Mesangial cell (primary cell): ENCODE measurements at places on chromosomes 3 and 15. TPM values are rescaled to one million over a fixed set of nuclear protein-coding genes. Genes with fewer than 3 reads are reported as not detected.

The GOLGA8Q gene
- not detected in 2 replicates for total RNA-seq

The ATP13A5 gene
- not detected in 2 replicates for total RNA-seq

The CMTM8 gene
- 7.3 and 8.9 TPM in 2 replicates for total RNA-seq

The ZIC4 gene
- total RNA-seq = not detected in 2 replicates

The IMPG2 gene
- 0.13 and 0.16 TPM in 2 replicates for total RNA-seq

The GOLGA6L4 gene
- total RNA-seq = 0.25 and 0.49 TPM in 2 replicates

The CKMT1B gene
- 0.89 TPM in 1 of 2 replicates, not detected in the other for total RNA-seq

The ACAD9 gene
- 26.2 and 47.9 TPM in 2 replicates for total RNA-seq
